ENCODE measurements at places on chromosomes 16 and 17. TPM values are rescaled to one million over a fixed set of nuclear protein-coding genes. Genes with fewer than 3 reads are reported as not detected.

DNA sequence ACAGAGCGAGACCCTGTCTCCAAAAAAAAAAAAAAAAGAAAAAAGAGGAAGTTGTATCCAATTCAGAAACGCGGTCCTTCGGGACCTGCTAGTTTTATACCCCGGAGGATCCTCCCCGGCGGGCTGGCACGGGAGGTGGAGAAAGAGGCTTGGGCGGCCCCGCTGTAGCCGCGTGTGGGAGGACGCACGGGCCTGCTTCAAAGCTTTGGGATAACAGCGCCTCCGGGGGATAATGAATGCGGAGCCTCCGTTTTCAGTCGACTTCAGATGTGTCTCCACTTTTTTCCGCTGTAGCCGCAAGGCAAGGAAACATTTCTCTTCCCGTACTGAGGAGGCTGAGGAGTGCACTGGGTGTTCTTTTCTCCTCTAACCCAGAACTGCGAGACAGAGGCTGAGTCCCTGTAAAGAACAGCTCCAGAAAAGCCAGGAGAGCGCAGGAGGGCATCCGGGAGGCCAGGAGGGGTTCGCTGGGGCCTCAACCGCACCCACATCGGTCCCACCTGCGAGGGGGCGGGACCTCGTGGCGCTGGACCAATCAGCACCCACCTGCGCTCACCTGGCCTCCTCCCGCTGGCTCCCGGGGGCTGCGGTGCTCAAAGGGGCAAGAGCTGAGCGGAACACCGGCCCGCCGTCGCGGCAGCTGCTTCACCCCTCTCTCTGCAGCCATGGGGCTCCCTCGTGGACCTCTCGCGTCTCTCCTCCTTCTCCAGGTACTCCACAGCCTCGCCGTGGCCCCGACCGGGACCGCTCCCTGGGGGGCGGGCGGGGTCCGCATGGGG is at the start of gene CDH3:
Gene CDH3, plus strand, starts transcription at position 596 of the 779 bp plus-strand sequence. Its CDS starts 70 bp downstream, at position 666.
- H3K27ac ChIP-seq = no peak within 1 kb of the TSS
- H3K4me3 ChIP-seq = peak within 1 kb of the TSS; percentile 42
- H3K27me3 ChIP-seq = peaks cover 42% of the 10 kb centered on the region
- DNase-seq = peak; percentile 76

DNA sequence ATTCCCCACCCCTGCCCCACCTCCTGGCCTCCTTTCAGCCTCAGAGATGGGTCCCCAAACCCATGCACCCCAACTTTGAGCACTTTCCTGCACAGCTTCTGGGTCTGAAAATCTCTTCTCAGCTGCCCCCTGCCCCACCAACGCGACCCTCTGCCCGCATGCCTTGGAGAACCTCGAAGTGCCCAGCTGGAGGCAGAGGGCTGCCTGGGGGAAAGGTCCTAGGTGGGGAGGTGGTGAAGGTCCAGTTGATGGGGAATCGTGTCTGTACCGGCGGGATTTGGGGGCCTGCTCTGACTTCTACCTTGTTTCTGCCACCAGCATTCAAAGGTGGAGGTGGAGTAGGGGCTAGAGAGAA is 1.3 kb downstream of the NKD1 start:
- no peak overlapping the region for H3K27ac ChIP-seq
- peaks cover 18% of the 10 kb centered on the region for H3K4me1 ChIP-seq
- no peaks in the 10 kb centered on the region for H3K36me3 ChIP-seq

DNA sequence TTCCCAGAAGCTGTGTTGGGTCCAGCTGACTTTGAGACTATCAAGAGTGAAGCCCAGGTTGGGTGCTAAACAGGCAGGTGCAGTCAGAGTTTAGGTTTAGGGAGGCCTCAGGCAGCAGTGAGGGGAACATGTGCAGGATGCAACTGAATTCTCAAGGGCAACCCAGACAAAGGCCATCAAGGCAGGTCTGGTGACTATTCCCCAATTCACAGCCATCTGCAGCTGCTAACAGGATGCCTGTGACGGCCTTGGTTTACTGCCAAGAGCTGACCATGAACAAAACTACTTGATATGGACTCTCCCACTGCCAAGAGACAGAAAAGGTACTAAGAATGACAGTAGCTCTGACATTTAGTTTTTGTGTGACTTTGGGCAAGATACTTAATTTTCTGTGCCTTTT is 45.2 kb upstream of the BCAR1 start:
- DNase-seq = peak; percentile 58
- H3K27ac ChIP-seq = no peak overlapping the region
- no peaks in the 10 kb centered on the region for H3K4me1 ChIP-seq
- no peaks in the 10 kb centered on the region for H3K27me3 ChIP-seq

Gene CRYBA1
- total RNA-seq = not detected

Gene LLGL2
- total RNA-seq = 161 TPM

DNA sequence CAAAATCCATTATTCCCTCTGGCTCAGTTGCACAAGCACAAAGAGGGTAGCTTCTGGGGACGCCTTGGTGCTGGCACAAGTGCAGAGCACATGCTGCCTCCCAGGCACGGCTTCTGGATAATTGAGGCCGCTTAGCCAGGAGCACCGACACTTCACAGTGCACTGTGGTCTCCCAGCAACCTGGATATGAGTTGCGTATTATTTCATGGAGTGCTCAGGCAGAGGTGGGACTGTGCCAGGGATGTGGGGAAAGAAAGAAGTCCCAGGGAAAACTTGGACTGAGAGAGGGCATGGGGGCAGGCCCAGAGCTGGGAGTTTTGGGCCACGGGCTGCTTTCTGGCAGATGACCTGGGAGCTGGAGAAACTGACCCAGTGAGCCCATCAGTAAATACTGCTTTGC is 37.5 kb downstream of the MPRIP start:
- H3K27ac ChIP-seq = no peak overlapping the region
- H3K4me1 ChIP-seq = peaks cover 38% of the 10 kb centered on the region

GRCh38 chr16:20899477-20900298 is 470 bp downstream of the DCUN1D3 start:
- no peaks in the 10 kb centered on the region for H3K27me3 ChIP-seq
- peak overlapping the region; percentile 97 for H3K27ac ChIP-seq
- peaks cover 13% of the 10 kb centered on the region for H3K36me3 ChIP-seq
- H3K4me3 ChIP-seq = peak overlapping the region; percentile 64
- no peak for DNase-seq

DNA sequence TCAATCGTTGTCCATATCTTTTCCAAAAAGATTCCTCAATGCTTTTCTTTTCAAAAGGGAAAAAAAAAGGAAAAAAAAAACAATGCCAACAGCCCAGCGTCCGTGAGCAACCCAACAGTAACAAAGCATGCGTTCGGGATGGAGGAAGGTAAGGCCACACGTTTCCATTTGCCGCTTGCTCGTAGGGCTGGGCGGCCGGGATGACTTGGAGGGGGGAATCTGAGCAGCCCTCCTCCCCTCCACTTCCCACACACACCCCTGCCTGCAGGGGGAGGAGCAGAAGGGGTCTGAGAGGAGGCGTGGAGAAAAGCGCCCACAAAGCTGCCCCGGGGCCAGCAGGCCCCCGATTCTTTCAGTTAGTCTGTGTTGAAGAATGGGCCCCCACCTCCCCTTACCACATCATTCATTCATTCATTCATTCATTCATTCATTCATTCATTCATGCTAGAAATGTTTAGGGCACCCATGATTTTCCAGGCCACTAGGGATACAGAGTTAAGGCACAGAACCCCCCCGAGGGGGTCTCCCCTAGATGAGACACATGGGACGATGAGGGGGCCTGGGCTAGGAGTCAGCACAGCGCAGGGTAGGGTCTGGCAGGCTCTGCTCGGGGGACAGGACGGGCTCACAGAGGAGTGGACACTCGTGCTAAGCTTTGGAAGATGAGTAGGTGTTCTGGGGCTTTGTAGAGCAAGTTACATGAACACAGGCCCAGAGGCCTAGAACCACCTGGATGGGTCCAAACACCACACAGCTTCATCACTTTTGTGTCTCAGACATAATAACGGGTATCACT is 10.9 kb upstream of the TBX2 start:
- no peak overlapping the region for H3K4me3 ChIP-seq
- H3K27ac ChIP-seq = no peak overlapping the region
- no peaks in the 10 kb centered on the region for H3K4me1 ChIP-seq
- H3K27me3 ChIP-seq = no peaks in the 10 kb centered on the region
- H3K36me3 ChIP-seq = no peaks in the 10 kb centered on the region
- no peak for DNase-seq

DNA sequence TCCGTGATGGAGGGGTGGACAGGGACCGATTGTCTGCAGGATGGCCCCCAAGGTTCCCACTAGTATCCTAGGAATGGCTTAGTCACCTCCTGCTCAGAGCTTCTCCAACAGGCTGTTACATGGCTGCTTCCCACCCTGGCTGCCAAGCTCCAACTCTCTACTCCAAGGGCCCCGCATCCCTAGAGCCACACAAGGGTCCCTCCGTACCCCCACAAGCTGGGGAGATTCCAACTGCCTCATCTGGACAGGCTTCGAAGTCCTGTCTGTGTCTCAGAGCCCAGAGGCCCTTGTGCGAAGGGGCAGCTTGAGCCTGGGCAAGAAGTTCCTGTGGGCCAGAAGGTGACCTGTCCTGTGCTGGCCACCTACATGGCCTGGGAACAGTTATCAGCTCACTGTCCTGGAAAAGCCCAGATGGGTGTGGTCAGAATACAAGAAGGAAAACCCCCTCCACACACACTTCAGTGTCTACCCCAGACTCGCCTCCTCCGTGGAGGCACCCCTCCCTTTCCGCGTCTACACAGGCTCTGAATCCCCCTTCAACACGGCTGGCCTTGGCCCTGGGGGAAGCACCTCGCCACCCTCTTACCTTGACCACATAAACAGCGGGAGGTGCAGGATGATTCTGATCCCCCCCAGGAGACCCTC is 586 bp downstream of the MEAK7 start:
- H3K4me1 ChIP-seq = peaks cover 6% of the 10 kb centered on the region
- no peaks in the 10 kb centered on the region for H3K27me3 ChIP-seq
- H3K36me3 ChIP-seq = peaks cover 3% of the 10 kb centered on the region
- H3K27ac ChIP-seq = peak overlapping the region; percentile 74
- DNase-seq = no peak
- H3K4me3 ChIP-seq = peak overlapping the region; percentile 73

GRCh38 chr17:33682599-33682998 is 389.5 kb upstream of the ASIC2 start:
- peaks cover 4% of the 10 kb centered on the region for H3K27me3 ChIP-seq
- H3K36me3 ChIP-seq = no peaks in the 10 kb centered on the region
- no peak overlapping the region for H3K27ac ChIP-seq
- DNase-seq = no peak

GRCh38 chr17:43314611-43315011 is 80.8 kb upstream of the RNU2-1 start:
- no peaks in the 10 kb centered on the region for H3K27me3 ChIP-seq
- H3K27ac ChIP-seq = no peak overlapping the region
- DNase-seq = no peak

- no peaks in the 10 kb centered on the region for H3K27me3 ChIP-seq
- H3K4me1 ChIP-seq = peaks cover 4% of the 10 kb centered on the region
- DNase-seq = no peak
- H3K36me3 ChIP-seq = no peaks in the 10 kb centered on the region
- H3K27ac ChIP-seq = no peak overlapping the region
These were observed 17.8 kb upstream of the ETV4 start for GRCh38 chr17:43563600-43564594.

DNA sequence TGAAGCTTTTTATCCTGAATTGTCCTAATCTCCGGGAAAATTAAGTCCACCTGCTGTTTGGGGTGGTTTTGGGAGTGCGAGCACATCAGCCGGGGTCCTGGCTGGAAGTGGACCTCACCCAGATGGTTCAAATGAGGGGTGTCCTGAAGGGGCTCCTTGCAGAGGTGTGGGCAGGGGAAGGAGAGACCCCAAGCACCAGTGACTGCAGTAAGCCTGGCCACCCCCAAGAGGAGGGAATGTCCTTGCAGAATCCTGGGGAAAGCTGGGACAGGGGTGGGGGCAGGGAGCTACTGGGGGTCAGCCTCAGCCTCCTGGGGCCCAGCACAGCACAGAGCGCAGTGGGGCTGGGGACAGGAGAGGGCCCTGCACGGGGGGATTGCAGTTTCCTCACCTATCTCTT is 29.4 kb downstream of the NAGPA start:
- H3K27ac ChIP-seq = no peak overlapping the region
- peaks cover 7% of the 10 kb centered on the region for H3K27me3 ChIP-seq
- no peak for DNase-seq
- H3K4me3 ChIP-seq = no peak overlapping the region
- H3K36me3 ChIP-seq = no peaks in the 10 kb centered on the region
- H3K4me1 ChIP-seq = no peaks in the 10 kb centered on the region

DNA sequence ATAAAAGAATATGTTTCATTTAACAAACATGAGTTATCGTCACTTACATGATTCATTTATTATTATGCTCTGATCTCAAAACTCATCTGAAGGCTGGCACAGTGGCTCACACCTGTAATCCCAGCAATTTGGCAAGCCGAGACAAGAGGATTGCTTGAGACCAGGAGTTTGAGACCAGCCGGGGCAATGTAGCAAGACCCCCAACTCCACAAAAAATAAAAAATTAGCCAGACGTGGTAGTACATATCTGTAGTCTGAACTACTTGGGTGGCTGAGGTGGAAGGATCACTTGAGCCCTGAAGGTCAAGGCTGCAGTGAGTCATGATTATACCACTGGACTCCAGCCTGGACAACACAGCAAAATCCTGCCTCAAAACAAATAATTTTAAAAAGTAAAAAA is 16.0 kb downstream of the APPBP2 start:
- H3K4me3 ChIP-seq = no peak overlapping the region
- no peak for DNase-seq
- H3K27me3 ChIP-seq = no peaks in the 10 kb centered on the region
- H3K27ac ChIP-seq = no peak overlapping the region
- no peaks in the 10 kb centered on the region for H3K36me3 ChIP-seq

DNA sequence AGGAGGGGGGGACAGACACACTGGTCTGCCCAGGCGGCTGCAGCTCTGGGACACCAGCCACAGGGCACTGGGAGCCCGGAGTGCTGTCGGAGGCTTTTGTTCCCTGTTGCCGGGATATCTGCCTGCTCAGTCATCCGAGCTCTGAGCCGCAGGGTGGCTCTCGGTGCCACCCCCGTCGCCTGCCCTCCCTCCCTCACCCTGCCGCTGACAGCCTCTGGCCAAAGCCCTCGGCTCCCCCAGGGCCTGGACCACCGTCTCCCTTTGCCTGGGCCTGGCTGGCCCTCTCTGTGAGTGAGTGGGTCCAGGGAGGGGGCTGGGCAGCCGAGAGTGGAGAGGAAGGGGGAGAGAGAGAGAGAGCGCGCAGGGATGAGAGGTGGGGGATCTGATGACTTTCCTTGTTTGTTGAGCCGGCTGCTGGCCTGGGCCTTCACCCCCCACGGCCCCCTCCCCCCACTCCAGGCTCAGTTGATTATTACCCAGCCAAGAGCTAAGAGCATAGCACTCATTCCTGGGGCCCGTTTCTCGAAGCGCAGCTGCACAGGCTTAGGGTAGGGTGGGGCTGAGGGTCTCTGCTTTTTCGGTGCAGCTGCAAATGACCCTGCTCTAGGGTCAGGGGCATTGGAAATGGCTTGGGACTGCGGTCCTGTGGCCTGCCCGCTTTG is 2.7 kb downstream of the FOXJ1 start:
- H3K4me1 ChIP-seq = peaks cover 31% of the 10 kb centered on the region
- peak overlapping the region; percentile 39 for H3K27ac ChIP-seq
- H3K4me3 ChIP-seq = peak overlapping the region; percentile 10
- H3K27me3 ChIP-seq = peaks cover 72% of the 10 kb centered on the region
- peak; percentile 61 for DNase-seq

Gene KRTAP2-3
- not detected for total RNA-seq

Measured in left lung (tissue), 14 donors.